ENCODE measurements at places on chromosomes 2 and 18. TPM values are rescaled to one million over a fixed set of nuclear protein-coding genes. Genes with fewer than 3 reads are reported as not detected.

CABLES1 gene
- 1.5 TPM for total RNA-seq

CAPN13 gene
- not detected for total RNA-seq

HK2 gene
- 111 TPM for total RNA-seq

TMEM182 gene
- 5.0 TPM for total RNA-seq

TNFRSF11A gene
- 1.7 TPM for total RNA-seq

CD302 gene
- total RNA-seq = 0.58 TPM

PASK gene
- 35.6 TPM for total RNA-seq

RAX gene
- total RNA-seq = not detected

TUBA4B gene
- total RNA-seq = not detected

MROH2A gene
- not detected for total RNA-seq

KCNJ13 gene
- total RNA-seq = not detected

MC4R gene
- not detected for total RNA-seq

CHN1 gene
- total RNA-seq = 6.9 TPM

POTEI gene
- not detected for total RNA-seq

SCYGR4 gene
- total RNA-seq = not detected

KIF1A gene
- total RNA-seq = 4.5 TPM

CCL20 gene
- 23.1 TPM for total RNA-seq

KCNK3 gene
- 0.08 TPM for total RNA-seq

HOXD4 gene
- total RNA-seq = not detected

SCN7A gene
- total RNA-seq = 0.05 TPM

TRIM54 gene
- 0.21 TPM for total RNA-seq

CRYBA2 gene
- not detected for total RNA-seq

FOXI3 gene
- not detected for total RNA-seq

DNA sequence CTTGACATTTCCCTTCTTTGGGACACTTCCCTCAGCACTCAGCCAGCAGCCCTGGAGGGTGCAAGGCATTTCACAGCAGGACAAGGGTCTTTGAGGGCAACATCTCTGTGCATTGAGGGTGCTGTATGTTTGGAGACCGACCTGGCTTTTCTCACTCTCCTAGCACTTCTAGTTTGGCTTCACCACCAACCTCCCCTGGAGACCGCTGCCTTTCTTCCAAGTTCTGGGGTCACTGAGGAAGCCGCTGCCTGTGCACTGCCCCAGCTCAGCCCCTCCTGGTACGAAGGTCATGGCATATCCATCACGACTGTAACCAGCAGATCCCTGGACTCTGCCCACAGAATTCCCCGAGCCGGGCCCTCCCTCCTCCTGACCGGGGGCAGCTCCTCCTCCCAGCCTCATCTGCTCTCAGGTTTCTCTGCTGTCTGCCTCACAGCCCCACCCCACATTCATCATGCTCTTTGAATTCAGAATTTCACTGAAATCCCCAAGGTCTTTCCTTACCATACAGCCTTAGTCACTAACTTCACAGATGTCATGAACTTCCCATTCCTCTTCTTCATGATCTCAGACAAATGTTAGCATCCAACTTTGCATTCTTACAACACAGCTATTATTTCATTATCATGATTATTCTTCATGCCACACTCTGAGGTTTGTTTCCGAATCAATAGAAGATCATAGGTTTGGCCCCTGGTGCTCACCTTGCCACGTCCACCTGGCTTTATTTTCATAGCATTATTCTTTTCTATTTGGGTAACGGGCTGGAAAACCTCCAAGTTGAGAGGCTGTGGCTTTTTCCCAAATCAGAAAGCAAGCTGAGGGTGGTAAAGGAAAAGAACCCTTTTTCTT is 113.0 kb upstream of the COPS8 start:
- no peak for DNase-seq

- DNase-seq = no peak
Measured at GRCh38 chr2:65586516-65586915, 154.1 kb upstream of the SPRED2 start.

GRCh38 chr2:205056151-205056561 is 510.9 kb downstream of the PARD3B start:
- DNase-seq = no peak

- DNase-seq = no peak
Measured at GRCh38 chr2:55268288-55268906, 634 bp downstream of the MTIF2 start.

DNA sequence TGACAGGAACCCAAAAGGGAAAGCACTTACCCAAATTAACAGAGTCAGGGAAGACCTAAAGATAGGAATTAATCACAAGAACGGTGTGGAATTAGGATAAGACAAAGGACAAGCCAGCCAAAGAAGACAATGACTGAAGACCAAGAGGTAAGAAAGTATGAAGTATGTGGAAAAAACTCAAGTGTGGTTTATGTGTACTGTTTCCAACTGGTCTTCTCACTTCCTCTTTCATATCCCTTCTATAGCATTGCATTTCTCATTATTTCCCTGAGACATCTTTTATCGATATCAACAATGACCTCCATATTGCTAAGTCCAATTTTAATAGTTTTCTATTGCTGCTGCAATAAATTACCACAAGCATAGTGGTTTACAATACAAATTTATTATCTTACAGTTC is 313.5 kb upstream of the SLC39A10 start:
- no peak for DNase-seq

DNA sequence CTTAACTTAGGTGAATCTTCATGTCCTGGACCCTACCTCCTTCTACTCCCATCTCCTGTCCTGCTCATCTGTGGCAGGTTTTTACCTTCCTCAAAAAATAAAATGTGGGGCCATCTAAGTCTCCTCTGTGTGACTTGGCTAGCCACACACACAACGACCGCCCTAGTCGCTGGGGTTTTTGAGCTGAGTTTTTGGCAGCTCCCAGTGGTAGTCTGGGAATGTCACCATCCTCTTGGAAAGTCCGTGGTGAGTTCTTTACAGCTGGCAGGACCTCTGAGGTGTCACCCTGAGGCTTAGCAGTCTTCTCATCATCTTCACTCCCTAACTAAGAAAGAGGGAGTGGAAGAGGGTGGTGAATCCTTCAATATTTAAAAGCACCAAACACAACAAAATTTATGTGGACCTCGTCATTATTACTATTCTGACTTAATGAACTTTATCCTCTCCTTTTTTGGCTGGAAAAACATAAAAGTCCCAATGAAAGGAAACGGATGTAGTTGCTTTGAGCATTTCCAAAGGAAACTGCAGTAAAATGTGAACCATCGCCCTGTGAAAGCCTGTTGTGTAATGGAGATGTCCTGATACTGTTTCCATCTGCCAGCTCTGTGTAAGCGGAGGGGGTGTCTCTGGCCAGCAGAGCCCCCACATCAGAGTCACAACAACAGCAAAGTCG is 78.6 kb downstream of the VAPA start:
- no peak for DNase-seq

- no peak for DNase-seq
Measured at GRCh38 chr18:10006311-10006893, 92.6 kb downstream of the VAPA start.

DNA sequence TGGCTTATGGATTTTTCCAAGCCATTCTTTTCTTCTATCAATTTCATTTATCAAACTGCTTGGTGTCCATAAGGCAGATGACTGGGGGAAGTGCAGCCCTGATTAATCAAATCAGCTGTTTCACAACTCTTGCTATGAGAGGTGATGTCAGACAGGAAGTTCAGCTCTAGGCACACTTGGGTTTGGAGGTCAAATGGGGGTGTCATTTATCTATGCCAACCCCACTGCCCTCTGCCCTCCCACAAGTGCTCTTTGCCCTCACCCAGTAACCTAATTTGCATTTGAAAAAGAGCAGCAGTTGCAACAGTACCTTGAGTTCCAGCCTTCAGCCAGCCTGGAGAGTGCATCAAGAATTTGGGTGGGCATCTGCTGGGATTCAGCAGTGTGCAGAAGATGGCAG is 431.3 kb upstream of the SPRED2 start:
- DNase-seq = no peak

GRCh38 chr18:111306-112014 is 46.9 kb upstream of the USP14 start:
- DNase-seq = peak; percentile 61

GRCh38 chr18:5296706-5297320 is 1.3 kb upstream of the ZBTB14 start:
- DNase-seq = peak; percentile 38

DNA sequence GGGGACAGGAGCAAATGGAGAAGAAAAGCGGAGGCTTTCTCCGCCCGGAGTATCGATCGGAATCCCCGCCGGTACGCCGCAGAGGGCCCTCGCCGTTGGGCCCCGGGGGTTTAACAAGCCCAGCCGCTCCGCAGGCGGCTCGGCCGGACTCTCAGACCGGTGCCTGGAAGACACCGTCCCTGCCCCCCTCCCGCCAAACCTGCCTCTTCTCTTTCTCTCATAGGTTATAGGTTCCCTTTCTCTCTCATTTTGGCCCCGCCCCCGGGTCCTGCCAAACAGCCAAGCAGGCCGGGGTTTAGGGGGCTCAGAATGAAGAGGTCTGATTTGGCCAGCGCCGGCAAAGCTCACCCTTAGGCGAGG is 4.4 kb downstream of the ONECUT2 start:
- DNase-seq = no peak

- DNase-seq = no peak
Measured at GRCh38 chr2:144683966-144684365, 164.0 kb upstream of the ZEB2 start.

GRCh38 chr2:180655842-180656454 is 324.5 kb upstream of the UBE2E3 start:
- DNase-seq = no peak

DNA sequence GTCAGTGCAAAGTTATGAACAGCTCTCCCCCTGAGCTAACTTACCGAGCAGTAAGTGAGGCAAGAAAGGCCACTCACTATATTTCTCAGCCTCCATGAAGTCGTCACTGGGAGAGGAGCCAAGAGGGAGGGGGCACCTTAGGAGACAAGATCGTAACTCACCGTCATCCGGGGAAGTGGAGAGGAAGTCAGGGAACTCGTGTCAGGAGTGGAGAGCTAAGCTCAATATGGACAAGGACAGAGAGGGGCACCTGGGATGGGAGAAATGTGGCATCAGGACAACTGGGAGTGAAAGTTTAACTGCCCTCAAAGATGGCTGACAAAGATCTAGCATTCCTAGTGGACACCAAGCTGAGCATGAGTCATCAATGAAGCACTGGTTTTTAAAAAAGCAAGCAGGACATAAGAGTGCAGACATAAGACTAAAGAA is 37.1 kb downstream of the BCL11A start:
- no peak for DNase-seq

- DNase-seq = no peak
Measured at GRCh38 chr2:71101656-71102055, 28.4 kb downstream of the MCEE start.

DNA sequence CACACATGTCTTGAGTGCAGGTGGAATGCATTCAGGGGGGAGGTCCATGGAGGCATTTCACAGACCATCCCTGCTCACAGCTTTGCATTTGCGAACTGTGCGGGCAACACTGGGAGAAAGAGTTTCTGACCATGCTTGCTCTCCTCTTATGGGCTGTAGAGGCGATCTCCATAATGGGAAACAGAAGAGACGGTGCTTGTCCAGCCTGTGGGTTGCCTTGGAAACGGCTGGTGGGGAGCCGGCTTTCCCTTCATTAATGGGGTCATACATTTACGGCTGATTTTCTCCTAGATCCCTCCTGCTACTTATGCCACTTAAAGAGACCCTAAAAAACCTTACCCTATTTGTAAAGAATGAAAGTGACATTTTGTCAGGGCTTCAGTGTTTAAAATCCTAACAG is 147.4 kb downstream of the SOX11 start:
- no peak for DNase-seq

GRCh38 chr2:182291296-182291695 is 135.5 kb downstream of the PDE1A start:
- no peak for DNase-seq

DNA sequence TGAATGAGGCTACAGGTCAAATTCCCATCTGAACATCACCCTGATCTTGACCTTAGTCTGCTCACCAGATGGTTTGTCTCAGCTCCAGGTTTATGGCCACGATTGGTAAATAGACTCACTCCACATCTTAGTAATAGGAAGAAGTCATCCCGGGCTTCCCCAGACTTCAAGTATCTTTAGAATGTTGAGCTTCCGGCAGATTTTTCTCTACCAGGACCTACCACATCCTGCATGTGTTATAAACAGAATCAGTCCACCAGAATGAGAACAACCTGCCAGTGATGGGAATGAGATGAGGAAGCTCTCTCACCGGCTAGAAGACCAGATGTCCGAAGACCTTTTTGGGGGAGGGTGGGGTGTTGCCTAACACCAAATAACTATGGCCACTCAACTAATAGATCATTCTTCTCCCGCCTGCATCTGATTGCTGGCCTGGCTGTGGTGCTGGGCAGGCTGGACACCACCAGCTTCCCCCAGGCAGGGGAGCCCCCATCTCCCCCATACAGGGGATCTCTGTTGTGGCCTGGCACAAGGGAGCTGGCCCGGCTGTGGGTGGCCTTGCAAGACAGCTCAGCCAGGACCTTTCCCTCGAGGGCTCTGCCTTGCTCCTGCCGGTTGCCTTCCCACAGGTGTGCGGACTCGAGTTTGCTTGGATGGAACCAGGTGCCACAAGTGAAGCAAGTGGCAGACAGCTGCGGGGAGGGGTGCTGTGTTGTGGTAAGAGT is 88.5 kb downstream of the SH3RF3 start:
- DNase-seq = no peak

GRCh38 chr2:44635725-44636124 is 274.0 kb downstream of the CAMKMT start:
- no peak for DNase-seq

- no peak for DNase-seq
Measured at GRCh38 chr2:147345246-147345645, 499.6 kb upstream of the ACVR2A start.

DNA sequence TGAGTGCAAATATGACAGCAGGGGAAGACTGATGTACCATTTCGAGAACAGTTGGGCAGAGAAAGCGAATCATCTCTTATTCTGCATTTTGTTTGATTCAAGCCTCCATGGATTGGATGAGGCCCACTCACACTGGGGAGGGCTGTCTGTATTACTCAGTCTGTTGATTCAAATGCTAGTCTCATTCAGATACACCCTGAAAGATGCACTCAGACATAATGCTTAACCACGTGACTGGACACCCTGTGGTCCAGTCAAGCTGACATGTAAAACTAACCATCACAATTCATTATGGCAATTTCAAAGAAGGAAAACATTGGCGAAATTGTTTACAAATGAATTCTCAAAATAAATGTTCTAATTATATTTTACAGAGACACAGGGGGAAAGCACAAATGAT is 1210.2 kb downstream of the DPP10 start:
- no peak for DNase-seq

- no peak for DNase-seq
Measured at GRCh38 chr18:22044474-22045220, 124.7 kb upstream of the GATA6 start.

DNA sequence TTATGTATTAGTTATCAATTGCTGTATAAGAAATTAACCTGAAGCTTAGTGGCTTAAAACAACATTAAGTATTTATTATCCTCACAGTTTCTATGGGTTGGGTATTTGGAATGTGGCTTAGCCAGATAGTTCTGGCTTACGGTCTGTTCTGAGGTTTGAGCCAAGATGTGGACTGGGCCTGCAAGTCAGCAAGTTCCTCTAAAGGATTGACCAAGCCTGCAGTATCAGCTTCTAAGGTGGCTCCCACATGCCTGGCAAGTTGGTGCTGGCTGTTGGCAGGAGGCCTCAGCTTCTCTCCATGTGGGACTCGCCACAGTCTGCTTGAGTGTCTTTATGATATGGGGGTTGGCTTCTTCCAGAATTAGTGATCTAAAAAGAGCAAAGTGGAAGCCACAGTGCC is 45.0 kb upstream of the TCF4 start:
- no peak for DNase-seq

- no peak for DNase-seq
Measured at GRCh38 chr2:120540719-120541552, 194.7 kb upstream of the GLI2 start.

- DNase-seq = no peak
Measured at GRCh38 chr2:201966691-201967438, 66.8 kb upstream of the FZD7 start.

GRCh38 chr2:32291746-32292145 is 14.0 kb downstream of the YIPF4 start:
- DNase-seq = no peak

Data from activated T-cell treated with anti-CD3 and anti-CD28 coated beads, Interleukin-2, amount 50 U/mL, for 4 hours (primary cell).